ENCODE measurements at places on chromosomes 2 and 18. TPM values are rescaled to one million over a fixed set of nuclear protein-coding genes. Genes with fewer than 3 reads are reported as not detected.

- DNase-seq = no peak
Measured at GRCh38 chr2:207619764-207620203, 5.4 kb downstream of the METTL21A start.

GRCh38 chr2:219079417-219079816, 18.7 kb upstream of the IHH start:
- no peak for DNase-seq

DNA sequence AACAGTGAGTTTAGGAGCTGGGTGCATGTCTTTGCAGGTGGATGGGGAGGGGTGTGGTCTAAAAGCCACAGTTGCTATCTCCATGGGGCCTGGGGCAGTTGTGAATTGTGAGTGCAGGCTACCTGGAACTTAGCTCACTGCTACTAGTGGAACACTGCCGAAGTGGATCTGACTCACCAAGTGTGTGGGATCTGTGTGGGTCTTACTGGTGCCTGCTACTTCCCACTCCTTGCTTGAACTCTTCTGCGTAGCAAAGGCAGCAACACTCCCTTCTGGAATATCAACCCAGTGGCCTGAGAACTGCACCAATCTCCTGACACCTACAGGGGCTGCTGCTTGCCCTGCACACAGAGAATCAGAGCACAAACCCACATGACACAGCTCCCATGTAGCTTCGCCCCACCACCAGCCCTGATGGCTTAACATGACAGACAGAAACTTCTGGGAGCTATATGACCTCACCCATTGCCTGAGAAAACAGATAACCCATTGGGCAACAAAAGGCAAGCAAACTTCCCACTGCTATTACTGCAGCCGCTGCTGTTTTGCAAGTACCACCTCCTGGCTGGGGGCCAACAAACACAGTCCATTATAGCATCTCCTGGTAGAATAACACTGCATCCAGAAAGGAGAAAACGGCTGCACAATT, 455.1 kb upstream of the DDX18 start:
- DNase-seq = no peak

GRCh38 chr2:20539133-20539719, 92.4 kb downstream of the RHOB start:
- no peak for DNase-seq

- no peak for DNase-seq
Measured at GRCh38 chr2:102788885-102789260, 27.0 kb downstream of the TMEM182 start.

GRCh38 chr2:105749583-105750400, 5.1 kb downstream of the NCK2 start:
- no peak for DNase-seq

- DNase-seq = no peak
Measured at GRCh38 chr18:70037431-70038061, 89.9 kb upstream of the CD226 start.

The SIX2 gene
- total RNA-seq = not detected

The LRRC30 gene
- not detected for total RNA-seq

GRCh38 chr2:85773692-85774091, 19.9 kb downstream of the ATOH8 start:
- DNase-seq = no peak

DNA sequence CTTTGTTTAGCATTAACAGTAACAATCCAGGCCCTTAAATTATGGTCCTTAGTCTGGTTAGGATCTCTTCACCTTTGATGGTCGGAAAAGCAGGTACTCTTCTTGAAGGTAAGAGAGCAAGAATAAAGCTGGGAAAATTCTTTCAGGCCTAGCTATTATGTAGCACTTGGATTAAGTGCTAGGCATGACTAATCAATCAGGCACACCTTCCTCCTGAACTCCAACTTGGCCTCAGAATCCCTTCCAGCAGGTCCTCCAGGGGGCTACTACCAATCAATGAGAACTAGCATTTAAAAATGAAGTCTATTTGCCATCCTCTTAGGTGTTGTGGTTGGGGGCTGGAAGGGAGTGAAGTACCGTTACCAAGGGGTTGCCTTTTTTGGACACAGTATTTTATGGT, 3.7 kb downstream of the SMYD1 start:
- DNase-seq = no peak

GRCh38 chr18:21571772-21572171, 28.7 kb downstream of the ESCO1 start:
- DNase-seq = no peak

The TCF7L1 gene
- 3.0 TPM for total RNA-seq

All from mucosa of descending colon (tissue), 3 donors.